Islet precursor cell (in vitro differentiated cells): ENCODE measurements at places on chromosomes 3 and 15.

GRCh38 chr3:184380185-184380626, 352 bp downstream of the CHRD start:
- peak; percentile 82 for DNase-seq

GRCh38 chr3:62968128-62968527, 92.9 kb upstream of the CADPS start:
- DNase-seq: no peak

- DNase-seq: peak; percentile 97
Observed at GRCh38 chr15:99454941-99455788, 110.6 kb upstream of the MEF2A start.

DNA sequence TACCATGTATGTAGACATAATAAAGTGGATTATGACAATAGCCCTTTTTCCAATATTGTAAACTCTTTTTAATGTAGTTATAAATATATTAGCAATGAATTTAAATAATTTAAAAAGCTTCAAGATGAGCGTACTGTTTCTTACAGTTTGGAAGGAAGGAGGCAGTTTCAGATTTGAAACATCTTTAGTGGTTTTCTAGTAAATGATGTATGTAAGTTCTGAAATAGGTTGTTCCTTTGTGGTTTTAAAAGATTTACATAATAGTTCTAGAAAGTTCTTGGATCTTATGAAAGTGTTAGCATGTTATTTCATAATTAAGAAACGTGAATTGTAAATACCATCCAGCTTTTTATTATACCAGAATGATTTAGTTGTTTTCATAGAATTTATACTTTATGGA, 16.0 kb downstream of the DNAJC19 start:
- no peak for DNase-seq

DNA sequence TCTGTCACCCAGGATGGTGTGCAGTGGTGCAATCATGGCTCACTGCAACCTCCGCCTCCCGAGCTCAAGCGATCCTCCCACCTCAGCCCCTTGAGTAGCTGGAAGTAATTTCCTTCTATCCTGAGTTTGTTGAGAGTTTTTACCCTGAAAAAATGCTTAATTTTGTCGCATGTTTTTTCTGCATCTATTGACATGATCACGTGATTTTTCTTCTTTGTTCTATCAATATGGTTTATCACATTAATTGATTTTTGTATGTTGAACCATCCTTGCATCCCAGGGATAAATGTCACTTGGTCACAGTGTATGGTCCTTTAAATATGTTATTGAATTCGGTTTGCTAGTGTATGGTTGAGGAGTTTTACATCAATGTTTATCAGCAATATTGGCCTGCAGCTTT, 11.9 kb upstream of the OR5K4 start:
- no peak for DNase-seq

DNA sequence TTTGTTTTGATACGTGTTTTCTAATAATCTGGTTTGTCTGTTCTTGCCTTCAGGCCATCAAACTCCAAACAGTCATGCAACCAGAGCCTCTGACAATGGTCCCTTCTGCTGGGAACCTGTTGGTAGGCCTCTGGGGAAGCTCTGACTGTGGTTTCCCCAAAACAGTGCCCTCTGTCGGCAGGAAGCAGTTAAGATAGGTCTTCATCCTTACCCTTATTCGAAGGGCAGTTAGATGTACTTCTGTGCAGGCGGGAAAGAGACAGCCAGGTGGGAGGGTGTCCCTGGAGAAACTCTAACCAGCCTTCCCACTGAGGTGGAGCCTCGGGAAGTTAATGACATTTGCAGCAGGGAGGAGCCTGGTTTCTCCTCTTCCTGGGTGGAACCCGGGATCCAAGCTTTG, 81.6 kb upstream of the CHMP2B start:
- DNase-seq: peak; percentile 74

- no peak for DNase-seq
Observed at GRCh38 chr3:96755519-96755918, 58.9 kb upstream of the EPHA6 start.
